ENCODE measurements at places on chromosomes 7 and 10. TPM values are rescaled to one million over a fixed set of nuclear protein-coding genes. Genes with fewer than 3 reads are reported as not detected.

Gene ENKUR
- polyA plus RNA-seq, result 0.17 TPM

Gene SLC26A3
- 0.48 TPM for polyA plus RNA-seq

Gene FAM25C
- polyA plus RNA-seq, result not detected

DNA sequence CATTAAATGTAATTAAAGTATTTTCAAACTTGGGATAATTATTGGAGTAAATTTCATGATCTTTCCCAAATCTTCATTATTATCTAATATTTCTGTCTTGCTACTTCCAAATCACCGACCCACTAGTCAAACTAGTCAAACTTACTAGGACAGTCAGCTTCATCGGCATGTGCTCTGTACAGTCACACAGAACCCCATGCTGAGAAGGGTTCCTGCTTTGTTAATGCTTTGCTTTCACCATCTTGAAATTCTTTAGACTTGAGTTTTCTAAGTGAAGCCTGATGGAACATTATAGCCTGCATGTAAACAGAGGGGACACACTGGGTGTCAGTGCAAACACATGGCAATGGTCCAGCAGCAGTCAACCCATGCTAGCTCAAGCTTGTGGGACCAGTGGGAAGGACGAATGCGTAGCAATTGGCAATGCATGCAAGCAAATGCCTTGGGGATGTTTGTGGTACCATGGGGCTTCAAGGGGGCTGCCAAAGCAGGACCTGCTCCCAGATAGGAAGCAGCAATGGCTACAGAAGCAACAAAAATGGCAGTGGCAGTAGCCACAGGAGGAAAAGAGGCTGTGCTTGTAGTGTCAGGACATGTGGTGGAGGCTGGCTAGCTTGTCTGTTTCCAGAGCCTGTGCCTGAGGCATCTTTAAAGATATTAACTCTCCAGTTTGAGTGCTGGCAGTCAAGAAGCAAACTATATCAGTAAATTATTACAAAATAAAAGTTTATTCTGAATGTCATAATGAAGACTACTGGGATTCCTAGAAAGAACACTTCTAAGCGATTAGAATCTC is 441.1 kb upstream of the SEMA3D start:
- DNase-seq, result no peak

Gene PCDH15
- polyA plus RNA-seq, result 6.1 TPM

Gene CTAGE6
- polyA plus RNA-seq, result 0.13 TPM

DNA sequence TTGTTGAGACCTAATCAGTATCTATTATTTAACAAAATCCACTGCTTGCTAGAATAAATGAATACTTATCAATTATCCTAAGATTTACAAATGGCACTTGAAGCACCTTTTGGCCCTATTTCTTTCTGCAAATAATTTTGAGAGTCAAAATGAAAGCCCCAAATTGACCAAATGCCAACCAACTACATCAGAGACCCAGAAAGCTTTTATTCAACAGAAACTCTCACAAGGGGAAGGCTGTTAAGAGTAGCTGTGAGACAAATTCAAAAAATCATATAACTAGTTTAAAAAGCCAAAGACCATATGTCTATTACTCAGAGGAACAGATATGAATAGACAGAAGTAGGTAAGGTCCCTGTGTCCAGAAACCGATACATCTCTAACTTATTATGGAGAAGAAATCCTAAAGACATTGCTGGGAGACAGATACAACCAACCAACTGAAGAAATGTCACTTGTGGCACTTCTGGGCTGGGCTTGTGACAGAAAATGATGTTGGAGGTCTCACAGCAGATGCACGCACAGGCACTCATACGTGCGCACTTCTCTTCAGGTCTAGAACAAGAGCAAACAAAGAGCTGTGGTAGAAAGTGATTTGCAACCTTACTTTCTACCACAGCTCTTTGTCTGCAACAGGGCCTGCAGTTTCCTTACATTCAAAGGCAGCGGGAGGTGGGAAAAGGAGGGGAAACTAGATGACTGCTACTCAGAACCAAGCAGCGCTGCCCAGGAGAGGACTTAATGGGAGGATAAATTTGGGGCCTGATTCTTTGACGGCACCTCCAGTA is 58.6 kb upstream of the KCNIP2 start:
- DNase-seq, result no peak

DNA sequence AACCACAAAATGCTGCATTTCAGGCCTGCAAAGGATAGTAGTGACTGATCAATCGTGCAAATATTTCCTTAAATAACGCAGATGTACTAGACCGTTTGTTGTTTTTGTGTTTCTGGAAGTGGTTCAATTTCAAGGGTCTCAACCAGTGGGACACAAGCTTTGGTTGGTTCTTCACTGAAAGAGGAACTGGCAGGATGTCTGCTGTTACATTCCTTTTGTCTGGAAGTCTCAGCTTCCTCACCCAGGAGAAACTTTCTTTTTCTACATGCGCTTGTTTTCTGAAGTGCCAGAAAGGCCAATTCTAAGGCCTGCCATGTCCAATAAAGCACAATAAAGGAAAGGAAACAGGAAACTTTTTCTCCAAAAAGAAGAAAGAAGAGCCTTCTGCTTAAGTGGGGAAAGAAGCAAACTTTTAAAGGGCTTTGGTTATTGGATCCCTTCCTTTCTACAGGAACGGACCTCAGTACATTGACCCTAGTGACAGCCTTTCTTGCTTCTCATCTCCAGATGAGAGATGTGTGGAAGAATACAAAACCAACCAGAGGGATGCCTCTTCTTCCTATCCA is 4.1 kb downstream of the DKK1 start:
- no peak for DNase-seq

GRCh38 chr10:5809527-5810154 is 3.6 kb downstream of the GDI2 start:
- no peak for DNase-seq

DNA sequence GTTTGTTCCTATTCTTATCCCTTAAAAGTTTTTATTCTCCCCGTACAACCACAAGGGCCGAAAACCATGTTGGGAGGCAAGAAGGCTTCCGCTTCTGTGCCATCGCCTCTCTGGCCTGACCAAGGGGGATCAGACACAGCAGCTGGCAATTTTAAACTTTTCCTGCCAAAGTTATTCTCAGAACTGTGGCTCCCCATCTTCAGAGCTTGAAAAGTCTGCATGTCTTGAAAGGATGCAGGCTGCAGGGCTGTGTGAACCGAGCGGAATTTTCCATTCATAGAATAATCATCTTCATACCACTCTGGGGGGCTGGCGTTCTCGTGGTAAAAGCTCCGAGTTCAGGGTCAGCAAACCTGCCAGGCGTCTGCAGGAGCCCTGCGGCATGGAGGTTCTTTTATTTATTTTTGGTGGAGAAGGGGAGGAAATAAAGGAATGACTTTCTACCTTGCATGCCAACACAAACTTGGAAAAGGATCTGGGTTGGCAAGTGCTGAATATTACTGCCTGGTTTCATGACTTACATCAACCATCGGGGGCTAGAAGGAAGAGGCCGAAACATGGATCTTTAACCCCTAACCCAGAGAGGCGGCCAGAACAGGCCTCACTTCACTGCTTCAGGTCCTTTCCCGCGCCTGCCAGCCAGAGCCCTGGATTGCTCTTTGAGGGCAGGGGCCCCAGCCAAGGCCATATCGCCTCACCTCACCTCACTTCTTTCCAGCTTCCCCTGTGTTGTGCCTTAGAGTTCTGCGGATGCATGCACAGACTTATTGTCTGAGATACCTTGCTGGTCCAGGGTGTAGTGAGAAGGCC is 3.0 kb upstream of the NANOS1 start:
- no peak for DNase-seq

- no peak for DNase-seq
Measured at GRCh38 chr10:90968328-90969081, 47.6 kb upstream of the ANKRD1 start.

- no peak for DNase-seq
Measured at GRCh38 chr7:75599244-75599781, 107.2 kb downstream of the SPDYE5 start.

Gene POU6F2
- polyA plus RNA-seq, result not detected

Gene SLIT1
- 0.24 TPM for polyA plus RNA-seq

GRCh38 chr10:124686707-124687376 is 57.3 kb downstream of the FAM53B start:
- DNase-seq, result peak; percentile 68

DNA sequence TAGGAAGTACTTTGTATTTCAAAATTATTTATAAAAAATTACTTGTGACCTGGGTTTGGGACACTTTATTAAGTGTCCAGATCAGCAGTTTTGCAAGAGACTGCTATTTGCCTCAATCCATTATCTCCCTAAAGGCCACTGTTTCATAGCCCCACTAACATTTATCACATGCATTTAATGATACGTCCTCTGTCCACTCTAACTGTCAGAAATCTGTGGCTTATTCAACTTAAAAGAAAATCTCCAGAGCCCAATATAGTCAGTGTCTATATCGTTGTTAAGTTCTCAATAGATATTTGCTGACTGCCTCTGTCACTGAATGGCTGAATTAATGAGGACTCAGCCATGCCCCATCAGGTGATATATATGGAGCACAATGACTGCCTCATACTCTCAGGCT is 553.9 kb upstream of the POM121L12 start:
- no peak for DNase-seq

DNA sequence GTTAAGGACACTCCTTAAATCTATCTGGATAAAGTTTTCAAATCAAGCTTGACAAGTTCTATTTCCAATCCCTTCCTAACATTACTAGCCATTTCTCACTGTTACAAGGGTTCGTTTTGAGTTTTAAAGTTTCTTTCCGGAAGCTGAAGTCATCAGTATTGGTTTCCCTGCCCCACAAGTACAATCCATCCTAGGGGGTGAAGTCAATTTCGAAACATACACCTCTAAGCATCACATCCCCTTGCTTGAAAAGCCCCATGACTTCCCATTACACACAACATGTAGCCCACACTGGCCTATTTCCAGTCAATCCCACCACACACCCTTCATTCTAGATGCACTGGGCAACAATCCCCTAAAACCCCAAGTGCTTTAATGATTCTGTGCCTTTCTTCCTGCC is 13.0 kb downstream of the DPY19L1 start:
- DNase-seq, result no peak

- no peak for DNase-seq
Measured at GRCh38 chr7:47957156-47957555, 8.9 kb upstream of the PKD1L1 start.

- DNase-seq, result no peak
Measured at GRCh38 chr7:136213012-136213411, 235.9 kb upstream of the MTPN start.

Gene FAM25G
- polyA plus RNA-seq, result not detected

Gene OR2A5
- polyA plus RNA-seq, result not detected

- DNase-seq, result no peak
Measured at GRCh38 chr10:102581981-102582580, 62.2 kb upstream of the TRIM8 start.

DNA sequence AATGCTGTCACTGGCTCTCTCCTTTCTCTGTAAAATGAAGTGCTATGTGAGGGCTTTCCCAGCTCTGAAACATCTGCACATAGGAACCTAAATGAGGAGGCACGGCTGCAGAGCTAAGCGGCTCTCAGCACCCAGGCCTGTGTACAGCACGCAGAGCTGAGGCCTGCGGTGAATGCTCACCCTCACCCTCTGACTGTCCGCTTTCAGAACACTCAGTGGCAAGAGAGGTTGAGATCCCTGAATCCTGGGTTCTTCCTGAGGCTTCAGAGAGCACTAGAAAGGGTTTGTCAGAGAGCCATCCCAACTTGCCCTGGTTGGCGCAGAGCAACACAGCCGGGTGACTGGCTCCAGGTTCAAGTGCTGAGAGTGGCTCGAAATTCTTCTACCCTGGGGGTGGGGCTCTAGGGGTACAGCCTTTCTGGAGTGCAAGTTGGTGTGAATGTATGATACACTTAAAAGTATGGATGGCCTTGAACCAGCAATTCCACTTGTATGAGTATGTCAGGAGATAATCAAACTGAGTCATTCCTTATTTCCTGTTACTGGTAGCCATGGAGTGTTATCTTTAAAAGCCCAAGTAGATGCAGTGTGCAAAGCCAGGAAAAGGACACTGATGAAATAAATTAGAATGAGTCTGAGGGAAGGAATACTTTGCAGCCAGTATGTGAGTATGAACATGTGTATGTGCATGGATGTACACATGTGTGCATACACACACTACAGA is 1.7 kb upstream of the CCDC201 start:
- DNase-seq, result no peak

GRCh38 chr7:157392256-157393037 is 55.6 kb downstream of the DNAJB6 start:
- DNase-seq, result no peak

Gene FAM25A
- polyA plus RNA-seq, result 36.6 TPM
